ENCODE measurements at places on chromosomes 16 and 17. TPM values are rescaled to one million over a fixed set of nuclear protein-coding genes. Genes with fewer than 3 reads are reported as not detected.

DNA sequence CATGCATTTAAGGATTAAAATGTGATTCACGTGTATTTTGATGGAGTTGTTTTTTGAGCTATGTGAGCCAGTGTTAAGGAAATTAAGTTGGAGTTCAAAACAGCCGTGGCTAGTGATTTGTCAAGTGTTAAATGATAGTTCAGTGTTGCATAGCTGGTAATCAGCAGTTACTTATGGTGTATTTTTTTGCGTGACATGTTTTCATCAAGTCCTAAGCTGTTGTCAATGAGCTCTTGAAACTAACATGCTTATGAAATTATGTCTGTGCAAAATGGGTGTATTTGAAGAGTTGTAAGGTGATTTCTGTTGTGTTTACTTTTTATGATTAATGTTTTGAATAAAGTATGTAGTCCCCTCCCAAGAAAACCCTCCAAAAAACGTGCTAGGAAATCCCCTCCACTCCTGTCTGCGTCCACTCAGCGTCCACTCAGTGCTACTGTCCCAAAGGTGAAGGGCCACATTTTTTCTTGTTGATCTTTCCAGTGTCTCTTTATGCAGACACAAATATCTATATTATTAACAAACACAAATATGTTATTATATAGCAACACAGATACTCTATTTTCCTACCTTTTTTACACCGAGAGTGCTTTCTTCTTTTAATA lies 30.0 kb downstream of the USP10 start:
- peaks cover 5% of the 10 kb centered on the region for H3K4me1 ChIP-seq
- no peak overlapping the region for H3K4me3 ChIP-seq
- peak; percentile 4 for DNase-seq
- no peaks in the 10 kb centered on the region for H3K27me3 ChIP-seq

Gene TEX14
- 0.88 TPM for total RNA-seq

Gene KRT17
- total RNA-seq = 0.50 TPM

Gene TMEM235
- total RNA-seq = not detected

- H3K4me1 ChIP-seq = no peaks in the 10 kb centered on the region
- no peak overlapping the region for H3K27ac ChIP-seq
- no peaks in the 10 kb centered on the region for H3K27me3 ChIP-seq
- DNase-seq = no peak
- no peak overlapping the region for H3K4me3 ChIP-seq
- no peaks in the 10 kb centered on the region for H3K36me3 ChIP-seq
Measured at GRCh38 chr16:83365166-83365565, 442.6 kb upstream of the HSBP1 start.

GRCh38 chr16:86545954-86546637 lies 8.9 kb downstream of the MTHFSD start:
- DNase-seq = no peak
- H3K27ac ChIP-seq = no peak overlapping the region
- no peaks in the 10 kb centered on the region for H3K4me1 ChIP-seq
- peaks cover 2% of the 10 kb centered on the region for H3K36me3 ChIP-seq
- H3K4me3 ChIP-seq = no peak overlapping the region
- H3K27me3 ChIP-seq = no peaks in the 10 kb centered on the region

Gene KRT12
- not detected for total RNA-seq

DNA sequence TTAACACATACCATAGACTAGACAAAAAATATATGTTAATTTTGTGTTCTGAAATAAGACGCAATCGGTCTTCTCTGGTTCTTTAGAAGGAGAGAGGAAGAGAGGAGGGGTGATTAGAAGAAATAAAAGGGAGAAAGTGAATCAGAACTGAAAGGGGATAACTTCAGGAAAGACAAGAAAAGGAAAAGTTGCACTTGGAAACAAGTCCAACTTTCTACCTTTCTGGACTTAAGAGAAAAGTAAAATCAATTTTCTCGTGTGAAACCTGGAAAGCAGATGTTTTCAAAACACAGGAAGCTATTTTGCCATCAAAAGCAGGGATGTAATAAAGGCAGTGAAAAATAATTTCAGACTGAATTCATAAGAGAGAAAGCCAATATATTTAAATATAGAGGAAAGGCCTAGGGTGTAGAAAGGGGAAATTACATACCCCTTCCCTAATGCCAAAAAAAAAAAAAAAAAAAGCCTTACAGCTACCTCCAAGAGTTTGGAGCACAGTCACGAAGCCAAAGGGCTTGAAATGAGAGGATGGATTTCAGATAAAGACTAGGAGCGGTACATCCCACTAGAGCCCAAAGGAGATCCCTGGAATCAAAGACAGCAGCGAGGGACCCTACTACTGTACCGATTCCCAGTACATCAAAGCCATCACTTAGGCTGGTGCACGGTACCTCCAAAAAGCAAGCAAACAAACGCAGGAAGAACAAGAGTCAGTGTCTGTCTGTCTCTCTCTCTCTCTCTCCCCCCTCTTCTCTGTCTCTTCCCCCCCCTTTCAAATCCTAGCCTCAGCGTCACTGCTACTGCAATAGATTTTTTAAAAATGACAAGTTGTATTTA lies 12.1 kb upstream of the ZFHX3 start:
- no peak overlapping the region for H3K27ac ChIP-seq
- H3K27me3 ChIP-seq = peaks cover 43% of the 10 kb centered on the region
- no peaks in the 10 kb centered on the region for H3K36me3 ChIP-seq
- DNase-seq = no peak

DNA sequence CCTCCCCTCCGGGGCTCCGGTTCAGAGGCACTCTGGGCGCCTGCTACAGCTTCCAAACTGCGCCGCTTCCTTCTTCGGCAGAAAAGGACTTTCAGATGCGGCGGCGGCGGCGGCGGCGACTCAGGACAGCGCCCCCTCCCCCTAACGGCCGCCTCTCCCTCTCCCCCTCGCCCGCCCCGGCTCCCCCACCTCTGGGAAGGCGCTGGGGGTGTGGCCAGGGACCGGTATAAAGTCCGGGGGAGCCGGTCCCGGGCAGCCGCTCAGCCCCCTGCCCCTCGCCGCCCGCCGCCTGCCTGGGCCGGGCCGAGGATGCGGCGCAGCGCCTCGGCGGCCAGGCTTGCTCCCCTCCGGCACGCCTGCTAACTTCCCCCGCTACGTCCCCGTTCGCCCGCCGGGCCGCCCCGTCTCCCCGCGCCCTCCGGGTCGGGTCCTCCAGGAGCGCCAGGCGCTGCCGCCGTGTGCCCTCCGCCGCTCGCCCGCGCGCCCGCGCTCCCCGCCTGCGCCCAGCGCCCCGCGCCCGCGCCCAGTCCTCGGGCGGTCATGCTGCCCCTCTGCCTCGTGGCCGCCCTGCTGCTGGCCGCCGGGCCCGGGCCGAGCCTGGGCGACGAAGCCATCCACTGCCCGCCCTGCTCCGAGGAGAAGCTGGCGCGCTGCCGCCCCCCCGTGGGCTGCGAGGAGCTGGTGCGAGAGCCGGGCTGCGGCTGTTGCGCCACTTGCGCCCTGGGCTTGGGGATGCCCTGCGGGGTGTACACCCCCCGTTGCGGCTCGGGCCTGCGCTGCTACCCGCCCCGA lies at the start of gene IGFBP4:
Gene IGFBP4 (plus strand): TSS at position 255 of the 792 bp plus-strand sequence. CDS start 286 bp downstream, at position 541.
- no peaks in the 10 kb centered on the region for H3K27me3 ChIP-seq
- DNase-seq = peak; percentile 89
- H3K36me3 ChIP-seq = no peaks in the 10 kb centered on the region
- H3K4me1 ChIP-seq = peaks cover 16% of the 10 kb centered on the region
- peak within 1 kb of the TSS; percentile 36 for H3K4me3 ChIP-seq

Gene MAP3K14
- 6.7 TPM for total RNA-seq

Gene TEKT1
- not detected for total RNA-seq

DNA sequence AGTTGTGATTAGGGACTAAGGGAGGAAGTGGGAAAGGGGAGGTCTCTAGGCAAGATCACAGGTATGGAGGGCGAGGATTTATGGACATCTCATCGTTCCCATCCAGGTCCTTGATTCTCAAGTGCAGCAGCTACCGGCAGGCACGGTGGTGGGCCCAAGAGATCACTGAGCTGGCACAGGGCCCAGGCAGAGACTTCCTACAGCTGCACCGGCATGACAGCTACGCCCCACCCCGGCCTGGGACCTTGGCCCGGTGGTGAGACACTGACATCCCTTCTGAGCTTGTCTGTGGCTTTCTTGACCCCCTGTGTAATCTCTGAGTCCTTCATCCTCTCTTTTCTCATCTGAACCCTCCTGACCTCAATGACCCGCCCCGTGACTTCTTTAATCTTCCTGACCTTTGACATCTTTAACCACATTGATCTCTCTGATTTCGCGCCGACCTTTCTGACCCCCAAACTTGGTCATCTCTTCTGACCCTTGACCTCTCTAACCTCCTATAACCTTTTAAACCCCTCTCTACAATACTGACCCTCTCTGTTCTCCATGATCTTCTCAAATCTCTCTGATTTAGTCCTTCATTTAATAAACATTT lies 3.8 kb downstream of the PLD2 start:
- peaks cover 22% of the 10 kb centered on the region for H3K36me3 ChIP-seq
- H3K4me3 ChIP-seq = no peak overlapping the region
- H3K4me1 ChIP-seq = no peaks in the 10 kb centered on the region
- H3K27me3 ChIP-seq = no peaks in the 10 kb centered on the region

DNA sequence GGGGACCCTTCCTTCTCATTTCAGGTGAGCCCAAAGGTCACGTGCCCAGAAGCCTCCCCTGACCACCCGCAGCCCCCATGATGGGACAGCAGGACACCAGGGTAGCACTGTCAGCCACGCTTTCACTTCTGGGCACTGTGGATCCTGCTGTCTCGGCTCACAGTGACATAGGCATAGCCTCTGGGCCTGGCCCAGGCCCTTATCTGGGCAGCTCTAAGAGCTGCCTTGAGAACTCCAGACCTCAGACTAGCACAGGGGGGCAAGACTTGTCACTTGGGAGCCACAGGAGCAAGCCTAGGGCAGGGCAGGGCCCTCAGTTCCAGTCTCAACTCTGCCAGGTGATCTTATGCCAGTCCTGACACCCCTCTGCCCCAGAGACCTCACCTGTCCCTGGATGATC lies 4.7 kb downstream of the NATD1 start:
- H3K27me3 ChIP-seq = 0 out of 2 replicates have a peak, but pooled peaks cover 6% of the 10 kb centered on the region
- no peaks in the 10 kb centered on the region for H3K4me1 ChIP-seq
- no peak overlapping the region for H3K27ac ChIP-seq
- DNase-seq = no peak

Gene TRIM16
- total RNA-seq = 25.1 TPM

Gene OTOA
- total RNA-seq = 0.32 TPM

Gene SULT1A4
- total RNA-seq = 0.82 TPM

- H3K36me3 ChIP-seq = peaks cover 4% of the 10 kb centered on the region
- no peak overlapping the region for H3K4me3 ChIP-seq
- no peak overlapping the region for H3K27ac ChIP-seq
- H3K4me1 ChIP-seq = no peaks in the 10 kb centered on the region
- DNase-seq = no peak
- H3K27me3 ChIP-seq = peaks cover 3% of the 10 kb centered on the region
Measured at GRCh38 chr16:89506113-89506504, 2.1 kb upstream of the SPG7 start.

Gene KRT20
- not detected for total RNA-seq

- no peak overlapping the region for H3K4me3 ChIP-seq
- DNase-seq = no peak
- H3K4me1 ChIP-seq = no peaks in the 10 kb centered on the region
Measured at GRCh38 chr16:87115646-87116045, 201.5 kb downstream of the C16orf95 start.

GRCh38 chr17:17087424-17088015 lies 45.3 kb downstream of the MPRIP start:
- no peaks in the 10 kb centered on the region for H3K27me3 ChIP-seq
- H3K4me1 ChIP-seq = peaks cover 8% of the 10 kb centered on the region
- no peak overlapping the region for H3K27ac ChIP-seq
- no peak overlapping the region for H3K4me3 ChIP-seq

Measured in H1 (cell line).